ENCODE measurements at places on chromosomes 2 and 18.

DNA sequence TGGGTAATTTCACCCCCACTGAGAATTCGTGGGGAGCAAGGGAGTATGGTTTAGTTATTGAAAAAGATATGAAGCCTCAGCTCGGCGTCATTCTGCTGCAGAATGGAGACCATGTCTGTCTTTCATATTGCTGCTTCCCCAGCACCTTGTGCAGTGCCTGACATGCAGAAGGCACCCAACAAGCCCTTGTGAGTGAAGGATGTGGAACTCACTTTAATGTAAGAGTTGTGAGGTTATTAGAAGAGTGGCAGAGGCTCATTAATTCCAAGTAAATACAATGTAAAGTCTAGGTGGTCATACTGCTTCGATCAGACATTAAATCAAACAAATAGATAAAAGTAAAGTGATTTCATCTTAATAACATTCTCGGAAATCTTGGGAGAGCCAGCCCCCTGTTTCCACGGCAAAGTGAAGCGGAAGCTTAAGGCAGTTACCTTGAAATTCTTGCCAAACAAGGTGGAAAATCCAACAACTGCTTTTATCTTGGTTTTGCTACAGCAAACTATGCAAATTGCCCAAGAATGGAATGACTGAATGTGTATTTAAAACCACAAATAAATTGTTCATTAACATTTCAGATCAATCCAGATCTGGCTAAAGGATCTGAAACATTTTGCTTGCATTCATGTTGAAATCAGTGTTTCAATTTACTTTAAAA is 9.6 kb downstream of the CFAP221 start:
- DNase-seq: no peak

DNA sequence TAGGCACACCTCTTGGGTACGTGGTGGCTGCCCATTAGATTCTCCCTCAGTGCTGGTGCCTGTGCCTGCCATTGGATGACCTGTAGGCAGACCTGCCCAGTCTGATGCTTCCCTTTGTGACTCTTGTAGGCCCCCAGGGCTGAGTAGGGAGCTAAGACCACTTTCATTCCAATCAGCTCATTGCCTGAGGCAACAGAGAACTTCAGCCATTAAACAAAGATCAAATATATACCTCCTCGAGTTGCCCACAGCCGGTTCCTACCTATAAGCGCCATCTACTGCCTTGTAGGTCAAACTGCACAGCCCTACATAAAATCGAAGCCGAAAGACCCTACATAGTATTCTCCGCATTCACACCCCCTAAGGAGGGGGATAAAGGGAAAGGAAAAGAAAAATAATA is 184.6 kb downstream of the ETAA1 start:
- no peak for DNase-seq

DNA sequence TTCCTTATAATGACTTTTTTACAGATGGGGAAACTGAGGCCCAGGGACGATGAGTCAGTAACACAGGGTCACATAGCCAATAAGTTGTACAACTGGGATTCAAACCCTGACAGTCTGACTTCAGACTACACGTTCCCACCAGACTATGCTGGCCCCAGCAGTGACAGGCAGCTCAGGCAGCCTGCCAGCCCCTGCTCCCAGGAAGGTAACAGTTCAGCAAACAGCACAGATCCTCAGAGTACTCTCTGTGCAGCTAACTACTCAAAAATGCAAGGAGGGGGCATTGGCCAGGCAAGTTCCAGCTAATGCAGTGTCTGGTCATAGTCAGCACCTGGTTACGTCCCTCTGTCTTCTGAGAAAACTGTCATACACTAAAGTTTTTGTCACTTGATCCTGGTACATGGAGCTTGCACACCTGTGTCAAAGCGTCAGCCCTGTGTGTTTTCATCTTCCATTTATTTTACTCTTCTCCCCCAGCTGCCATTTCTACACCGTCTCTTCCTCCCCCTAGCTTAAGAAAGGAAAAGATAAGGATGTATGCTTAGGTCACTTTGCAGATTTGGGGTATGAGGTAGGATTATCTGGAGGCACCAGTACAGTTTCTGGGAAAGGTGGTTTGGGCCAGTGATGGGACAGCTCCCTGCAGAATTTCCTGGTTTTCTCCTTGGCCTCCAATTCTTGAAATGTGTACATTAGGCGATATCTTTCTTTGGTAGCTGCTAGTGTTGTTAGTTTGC is 4.5 kb downstream of the SMARCAL1 start:
- DNase-seq: no peak

DNA sequence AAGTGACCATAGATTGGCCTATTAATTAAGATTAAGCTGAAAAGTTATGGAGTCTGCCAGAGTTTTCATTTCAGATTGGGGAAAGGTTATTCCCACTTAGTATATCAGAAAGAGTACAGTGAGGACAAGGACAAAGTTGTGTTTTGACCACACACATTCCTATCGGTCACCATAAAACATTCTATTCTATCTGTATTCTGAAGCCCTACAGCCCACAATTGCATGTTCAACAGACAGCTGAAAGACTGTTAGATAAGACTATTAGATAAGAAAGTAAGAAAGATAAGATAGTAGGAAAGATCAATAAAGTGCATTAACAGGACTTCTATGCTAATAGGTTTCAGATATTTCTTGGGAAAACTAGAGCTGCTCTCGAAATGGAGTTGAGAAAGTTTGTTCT is 26.7 kb upstream of the ACYP2 start:
- DNase-seq: no peak

DNA sequence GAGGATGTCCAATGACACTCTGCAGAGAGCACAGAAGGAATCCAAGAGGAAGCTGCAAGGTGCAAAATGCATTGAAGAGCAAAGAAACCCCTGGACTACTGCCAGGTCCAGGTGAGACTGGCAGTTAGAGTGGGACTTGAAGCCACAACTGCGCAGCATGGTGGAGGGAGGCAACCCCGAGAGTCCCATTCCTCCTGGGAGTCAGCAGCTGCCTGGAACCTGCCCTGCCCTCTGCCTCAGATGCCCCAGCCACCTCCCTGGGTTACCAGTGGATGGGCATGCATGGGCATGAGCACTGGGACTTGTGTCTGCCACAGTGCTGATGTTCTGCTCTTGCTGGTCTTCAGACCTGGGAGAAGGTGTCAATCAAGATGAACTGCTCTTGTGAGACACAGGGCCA is 43.2 kb downstream of the ANKMY1 start:
- DNase-seq: no peak

DNA sequence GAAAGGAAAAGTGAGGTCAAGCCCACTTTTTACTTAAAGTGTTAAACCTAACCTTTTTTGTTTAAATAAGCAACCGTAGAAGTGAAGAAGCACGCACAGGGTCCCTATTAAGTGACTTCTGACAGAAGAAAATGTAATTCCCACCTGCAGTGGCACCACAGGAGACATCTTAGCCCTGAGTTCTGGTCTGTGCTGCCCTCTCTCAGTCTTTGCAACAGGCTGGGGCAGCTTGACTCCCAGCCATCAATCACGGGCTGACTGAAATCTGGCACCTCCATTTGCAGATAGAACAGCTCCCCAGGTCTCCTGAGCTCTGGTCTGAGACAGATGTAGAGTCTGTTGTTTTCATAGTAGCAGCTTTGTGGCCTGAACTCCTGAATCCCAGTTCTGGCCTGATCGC is 170.0 kb downstream of the LTBP1 start:
- DNase-seq: no peak

DNA sequence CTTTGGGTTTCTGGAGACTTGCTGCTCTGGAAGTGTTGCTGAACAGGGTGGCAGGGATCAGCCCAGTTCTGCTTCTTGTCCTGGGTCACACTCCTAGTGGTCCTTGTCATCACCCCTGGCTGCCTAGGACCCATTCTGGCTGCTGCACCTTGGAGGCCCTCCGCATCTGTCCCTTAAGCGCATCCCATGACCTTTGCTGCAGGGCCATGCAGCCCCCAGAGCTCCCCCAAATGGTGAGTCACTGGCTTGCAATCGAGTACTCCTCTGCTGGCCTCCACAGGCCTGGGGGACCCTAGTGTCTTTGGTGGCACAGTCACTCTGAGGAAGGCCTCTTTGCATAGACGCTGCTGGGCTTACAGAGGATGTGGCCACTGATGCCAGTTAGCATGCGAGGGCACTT is 188.5 kb downstream of the ASB1 start:
- no peak for DNase-seq

DNA sequence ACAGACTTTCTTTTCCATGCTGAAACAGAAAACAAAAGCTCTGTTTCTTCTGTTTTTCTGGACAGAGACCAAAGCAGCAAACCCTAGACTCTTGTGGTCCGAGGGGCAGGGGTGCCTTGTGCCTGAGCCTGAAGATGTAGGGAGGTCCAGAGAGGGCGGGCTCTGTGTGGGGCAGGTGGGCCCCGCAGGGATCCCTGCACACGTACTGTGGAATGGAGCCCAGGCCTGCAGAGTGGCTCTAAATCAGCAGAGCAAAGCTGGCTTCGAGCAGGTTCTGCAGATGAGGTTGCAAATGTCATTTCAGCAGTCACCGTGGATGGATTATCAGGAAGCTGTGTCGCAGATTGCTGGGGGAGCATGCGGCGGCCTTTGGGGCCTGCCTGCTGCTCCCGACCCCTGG is 438.6 kb downstream of the RNF144A start:
- DNase-seq: no peak

GRCh38 chr2:67289271-67289670 is 107.9 kb upstream of the ETAA1 start:
- DNase-seq: no peak

DNA sequence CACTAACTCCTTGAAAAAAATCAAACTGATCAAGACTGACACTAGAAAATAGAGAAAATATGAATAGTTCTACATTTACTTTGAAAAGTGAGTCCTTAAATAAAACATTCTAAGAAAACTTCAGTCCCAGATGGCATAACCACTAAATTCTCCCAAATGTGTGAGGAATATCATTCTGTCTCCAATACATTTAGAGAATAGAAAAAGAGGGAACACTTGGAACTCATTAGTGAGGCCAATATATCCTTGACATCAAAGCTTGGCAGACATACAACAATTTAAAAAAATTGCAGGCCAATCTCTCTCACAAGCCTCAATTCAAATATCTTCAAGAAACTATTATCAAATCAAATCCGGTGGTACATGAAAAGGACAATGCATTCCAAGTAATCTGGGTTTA is 79.3 kb upstream of the TMEM247 start:
- DNase-seq: no peak

GRCh38 chr2:234496835-234497593 is at the start of gene ARL4C:
Gene ARL4C, minus strand, starts transcription at chr2:234497081. Its CDS starts 495 bp downstream, at chr2:234496586.
- DNase-seq: no peak

GRCh38 chr2:239153806-239154591 is 246.8 kb downstream of the HDAC4 start:
- no peak for DNase-seq

DNA sequence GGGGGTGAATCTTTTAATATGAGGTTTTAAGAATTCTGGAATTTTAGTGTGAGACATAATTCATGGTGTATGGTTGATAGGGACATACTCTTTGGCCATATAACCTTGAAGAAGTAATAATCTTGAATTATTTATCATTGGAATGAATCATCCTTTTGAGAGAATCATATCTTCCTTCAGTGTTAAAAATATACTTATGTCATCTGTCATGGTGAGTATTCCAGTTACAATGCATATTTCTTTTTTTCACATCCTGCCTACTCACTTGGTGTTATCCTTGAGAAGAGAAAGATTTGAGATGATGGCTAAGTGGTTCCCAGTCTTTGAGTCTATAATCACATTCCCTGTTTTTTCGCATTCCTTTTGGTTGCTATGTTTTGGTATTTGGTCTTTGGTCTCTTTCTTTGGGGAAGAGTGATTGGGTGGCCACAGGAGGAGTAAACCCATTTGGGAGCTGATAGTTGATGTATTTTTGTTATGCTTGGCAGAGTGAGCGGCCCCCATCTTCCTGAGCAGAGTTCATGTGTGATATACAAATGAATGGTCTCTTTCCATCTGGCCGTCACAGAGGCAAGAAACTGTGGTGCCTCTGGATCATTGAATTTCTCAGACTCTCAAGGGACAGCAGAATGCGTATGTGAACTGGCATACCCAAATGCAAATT is 21.6 kb downstream of the ASAP2 start:
- DNase-seq: no peak

DNA sequence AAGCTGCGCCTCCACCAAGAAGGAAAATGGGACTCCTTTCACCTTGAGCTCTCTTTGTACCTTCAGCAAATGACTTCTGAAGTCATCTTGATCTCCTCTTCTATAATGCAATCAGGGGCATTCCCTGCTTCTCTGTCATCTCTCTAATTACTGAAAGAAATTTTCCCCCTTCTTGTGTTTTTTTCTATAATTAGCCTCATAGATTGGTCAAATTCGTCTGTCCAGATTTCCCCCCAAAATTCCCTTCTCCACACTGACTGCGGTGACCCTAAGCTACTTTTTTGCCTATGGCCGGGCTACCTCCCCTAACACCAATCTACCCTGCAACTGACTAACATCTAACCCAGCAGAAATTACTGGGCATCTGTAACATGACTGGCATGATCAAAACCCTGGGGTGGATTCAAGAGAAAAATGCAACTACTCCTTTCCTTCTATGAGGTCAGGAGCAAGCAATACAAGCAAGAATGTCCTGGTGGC is 168.6 kb downstream of the BCL2 start:
- DNase-seq: no peak

DNA sequence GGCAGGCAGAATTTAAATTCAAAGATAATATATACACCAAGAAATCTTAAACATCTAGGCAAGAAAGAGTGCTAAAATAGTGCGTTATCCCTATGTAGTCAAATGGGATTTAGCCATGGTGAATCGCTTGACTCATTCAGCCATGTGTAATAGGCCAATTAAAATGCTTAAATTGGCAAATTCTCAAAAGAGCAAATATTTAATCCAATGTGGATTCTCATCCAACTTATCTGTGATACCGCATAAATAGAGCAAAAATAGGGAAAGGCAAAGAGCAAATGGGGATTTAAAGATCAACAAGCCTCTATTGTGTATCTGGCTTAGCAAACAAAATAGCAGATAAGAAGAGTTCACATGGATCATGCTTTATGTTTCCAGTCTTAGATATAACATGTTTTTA is 123.2 kb upstream of the RPRM start:
- DNase-seq: no peak

DNA sequence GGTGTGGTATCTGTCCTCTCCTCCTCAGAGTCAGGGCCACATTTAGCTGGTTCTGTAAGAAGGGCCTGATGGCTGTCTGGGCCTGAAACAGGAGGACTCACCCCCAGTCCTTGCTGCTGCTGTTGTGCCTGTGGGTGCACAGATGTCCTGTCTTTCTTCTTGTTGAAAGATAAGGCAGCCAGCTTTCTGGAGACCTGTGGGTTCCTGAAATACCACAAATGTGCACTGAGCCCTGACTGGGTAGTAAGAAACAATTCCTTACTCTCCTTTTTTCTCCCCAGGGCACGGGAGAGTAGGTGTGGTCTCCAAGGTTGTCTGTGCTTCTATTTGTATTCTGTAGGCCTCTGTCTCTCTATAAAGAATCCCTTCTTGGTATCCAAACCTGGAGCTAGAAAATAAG is 96.2 kb upstream of the DLX2 start:
- no peak for DNase-seq

GRCh38 chr2:238595750-238596570 is 169.2 kb downstream of the ASB1 start:
- DNase-seq: no peak

- DNase-seq: no peak
Observed at GRCh38 chr2:118529908-118530599, 317.4 kb downstream of the EN1 start.
